A172 (cell line): ENCODE measurements at places on chromosomes 5 and 9. TPM values are rescaled to one million over a fixed set of nuclear protein-coding genes. Genes with fewer than 3 reads are reported as not detected.

ARL14EPL gene
- total RNA-seq = 0.96 and 1.0 TPM in 2 replicates

URM1 gene
- 105 and 125 TPM in 2 replicates for total RNA-seq

SPINK5 gene
- total RNA-seq = 0.34 and 1.1 TPM in 2 replicates

TMEM215 gene
- total RNA-seq = not detected in 2 replicates

GCNT4 gene
- total RNA-seq = 0.05 and 0.19 TPM in 2 replicates

FAM240B gene
- total RNA-seq = not detected in 2 replicates

DNA sequence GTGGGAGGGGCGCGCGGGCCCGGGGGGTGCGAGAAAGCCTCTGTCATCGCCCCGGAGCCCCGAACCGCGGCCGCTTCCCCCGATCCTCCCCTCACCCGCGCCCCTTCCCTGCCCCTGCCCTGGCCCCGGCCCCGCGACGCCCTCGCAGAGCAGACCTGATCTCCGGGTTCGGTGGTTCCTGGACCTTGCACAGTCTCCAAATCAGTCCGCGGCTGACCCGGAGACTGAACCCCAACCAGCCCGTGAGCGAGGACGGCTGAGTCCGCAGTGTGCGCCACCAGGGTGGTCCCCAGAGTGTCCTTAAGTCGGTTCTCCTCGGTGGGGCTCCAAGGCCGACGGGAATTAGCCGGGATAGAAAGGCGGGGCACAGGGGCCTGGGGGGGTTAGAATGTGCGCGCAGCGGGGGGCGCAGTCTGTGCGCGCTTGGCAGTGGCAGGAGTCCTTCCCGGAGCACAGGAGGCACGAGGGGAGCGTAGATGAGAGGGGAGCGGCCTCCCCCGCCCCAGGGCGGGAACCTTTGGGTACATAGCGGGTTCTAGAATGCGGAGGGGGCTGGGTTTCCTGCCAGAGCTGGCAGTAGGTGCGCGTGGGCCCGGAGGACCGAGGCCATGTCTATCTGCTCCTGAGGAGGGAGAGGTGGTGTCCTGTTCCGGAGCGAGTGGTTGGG lies 779 bp downstream of the PKN3 start:
- no peak for DNase-seq

DNA sequence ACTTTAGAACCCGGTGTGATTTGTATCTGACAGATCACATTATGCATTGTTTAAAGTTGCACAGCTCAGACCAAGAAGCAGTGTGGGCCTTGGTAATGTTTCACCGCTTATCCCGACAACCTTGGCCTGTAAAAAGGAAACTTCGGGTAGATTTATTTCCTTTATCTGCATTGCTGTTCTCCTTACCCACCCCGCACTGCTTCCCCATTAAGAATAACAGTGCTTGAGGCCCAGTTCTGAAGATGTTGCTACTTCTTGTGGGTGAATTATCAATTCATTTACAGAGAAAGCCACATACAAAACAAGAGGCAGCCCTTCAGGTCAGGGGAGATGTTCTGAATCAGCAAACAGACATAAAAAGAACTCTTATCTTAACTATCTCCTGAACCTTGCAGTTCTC lies 8.4 kb downstream of the SMARCA2 start:
- no peak for DNase-seq

GRCh38 chr5:76529464-76530344 lies 93.5 kb downstream of the F2RL2 start:
- no peak for DNase-seq

DNA sequence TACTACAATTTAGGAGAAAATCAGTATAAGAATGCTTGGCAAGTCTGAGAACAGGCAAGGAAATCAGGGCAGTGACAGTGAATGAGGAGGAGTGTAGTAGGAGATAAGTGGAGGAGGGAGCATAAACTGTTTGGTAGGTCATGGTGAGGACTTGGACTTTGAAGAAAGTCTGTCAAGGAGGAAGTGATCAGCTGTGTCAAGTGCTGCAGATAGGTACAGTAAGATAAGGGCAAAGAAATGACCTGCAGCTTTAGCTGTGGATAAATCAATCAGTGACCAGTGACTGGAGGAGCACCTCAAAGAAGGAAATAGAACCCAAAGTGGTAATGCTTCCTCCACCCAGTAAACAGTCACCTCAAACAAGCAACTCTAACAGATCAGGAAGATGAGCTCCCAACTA lies 106.3 kb downstream of the RAPGEF6 start:
- DNase-seq = no peak

GRCh38 chr5:125011419-125011818 lies 265.0 kb upstream of the ZNF608 start:
- no peak for DNase-seq

- no peak for DNase-seq
These were observed 171.7 kb downstream of the CACNA1B start for GRCh38 chr9:138049085-138049778.

- no peak for DNase-seq
These were observed 9.9 kb downstream of the NR6A1 start for GRCh38 chr9:124761196-124761595.

- DNase-seq = peak; percentile 36
These were observed 207.3 kb downstream of the TMEM38B start for GRCh38 chr9:105901514-105902109.

- peak; percentile 72 for DNase-seq
These were observed 272.7 kb upstream of the PANK3 start for GRCh38 chr5:168851902-168852321.

- DNase-seq = no peak
These were observed 3.3 kb downstream of the CD274 start for GRCh38 chr9:5453673-5454072.

DNA sequence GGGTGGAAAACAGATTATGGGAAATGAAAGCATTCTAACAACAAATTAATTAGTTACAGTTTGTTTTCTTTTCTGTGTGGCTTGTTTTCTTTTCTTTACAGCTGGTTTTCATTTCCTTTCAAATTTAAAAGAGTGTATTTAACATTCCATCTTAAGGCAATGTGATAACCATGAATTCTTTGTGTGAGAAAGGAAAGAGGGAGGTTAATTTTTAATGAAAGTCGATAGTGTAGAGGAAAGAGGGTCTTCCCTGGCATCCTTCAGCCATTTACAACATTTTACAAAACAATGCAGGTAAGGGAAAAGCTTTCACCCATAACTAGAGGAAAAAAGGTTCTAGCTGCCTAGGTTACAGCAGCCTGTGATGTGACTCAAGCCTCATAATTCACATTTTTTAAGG lies 43.9 kb upstream of the IL33 start:
- DNase-seq = no peak

- no peak for DNase-seq
These were observed 24.4 kb upstream of the RGMB start for GRCh38 chr5:98749046-98749445.

DNA sequence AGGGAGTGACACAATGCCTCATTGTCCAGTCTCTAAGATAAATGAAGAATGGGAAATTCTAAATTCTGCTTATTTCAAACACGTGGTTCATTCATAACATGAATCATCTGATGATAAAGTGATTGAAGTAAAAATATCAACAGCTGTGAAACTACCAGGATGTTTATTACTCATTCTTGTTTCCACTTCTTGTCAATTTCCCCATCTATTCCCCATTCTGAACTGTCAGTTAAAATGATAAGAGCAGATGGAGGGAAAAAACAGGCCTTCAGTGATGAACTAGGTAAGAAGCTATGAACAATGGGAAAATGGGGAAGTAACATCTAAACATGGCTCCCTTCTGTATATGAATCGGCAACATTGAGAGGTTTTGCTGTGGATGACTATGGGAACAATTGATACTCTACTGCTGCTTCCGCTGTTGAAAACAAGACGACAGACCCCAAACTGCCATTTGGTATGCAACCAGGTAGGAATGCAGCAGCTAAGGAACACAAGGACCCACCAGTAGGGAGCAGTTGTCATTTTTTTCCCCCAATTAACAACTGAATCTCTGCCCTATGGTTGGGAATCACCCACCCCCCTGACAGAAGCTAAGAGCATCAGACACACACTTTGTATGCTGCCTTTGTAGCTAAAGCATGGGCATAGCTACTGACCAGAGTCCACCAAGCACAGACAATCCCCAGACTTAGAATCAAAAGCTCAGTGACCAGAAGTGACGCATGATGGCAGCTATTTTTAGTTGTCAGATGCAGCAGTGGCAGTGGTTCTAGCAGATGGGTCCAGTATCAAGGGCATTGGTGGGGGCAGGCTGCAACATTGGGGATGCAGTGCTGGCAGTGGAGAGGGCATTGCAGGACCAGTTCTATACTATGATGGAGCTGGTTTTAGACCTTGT lies 52.9 kb upstream of the ZNF366 start:
- no peak for DNase-seq

GRCh38 chr5:133404724-133405123 lies 207.6 kb downstream of the FSTL4 start:
- peak; percentile 36 for DNase-seq

- no peak for DNase-seq
These were observed 29.5 kb downstream of the RAI14 start for GRCh38 chr5:34685485-34686165.

- no peak for DNase-seq
These were observed 294.8 kb downstream of the KCTD16 start for GRCh38 chr5:144465441-144465840.

GRCh38 chr5:52961274-52961681 lies 27.9 kb upstream of the ITGA2 start:
- peak; percentile 20 for DNase-seq

DNA sequence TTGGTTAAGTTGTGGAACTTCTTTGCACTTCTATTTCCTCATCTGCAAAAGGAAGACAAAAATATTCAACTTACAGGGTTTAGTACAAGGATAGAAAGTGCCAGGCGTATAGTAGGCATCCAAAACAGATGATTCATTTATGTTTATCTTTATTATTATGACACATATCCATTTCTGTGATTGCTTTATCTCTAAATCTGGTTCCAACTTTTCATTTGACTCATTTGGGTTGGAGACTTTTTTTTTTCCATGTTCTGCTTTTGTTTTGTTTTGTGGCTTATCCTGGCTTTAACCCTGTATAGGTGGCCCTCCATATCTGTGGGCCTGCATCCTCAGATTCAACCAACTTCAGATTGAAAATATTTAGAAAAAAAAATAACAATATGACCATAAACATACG lies 186.7 kb upstream of the SLC24A2 start:
- DNase-seq = no peak
